ENCODE measurements at places on chromosomes 5 and 9.

DNA sequence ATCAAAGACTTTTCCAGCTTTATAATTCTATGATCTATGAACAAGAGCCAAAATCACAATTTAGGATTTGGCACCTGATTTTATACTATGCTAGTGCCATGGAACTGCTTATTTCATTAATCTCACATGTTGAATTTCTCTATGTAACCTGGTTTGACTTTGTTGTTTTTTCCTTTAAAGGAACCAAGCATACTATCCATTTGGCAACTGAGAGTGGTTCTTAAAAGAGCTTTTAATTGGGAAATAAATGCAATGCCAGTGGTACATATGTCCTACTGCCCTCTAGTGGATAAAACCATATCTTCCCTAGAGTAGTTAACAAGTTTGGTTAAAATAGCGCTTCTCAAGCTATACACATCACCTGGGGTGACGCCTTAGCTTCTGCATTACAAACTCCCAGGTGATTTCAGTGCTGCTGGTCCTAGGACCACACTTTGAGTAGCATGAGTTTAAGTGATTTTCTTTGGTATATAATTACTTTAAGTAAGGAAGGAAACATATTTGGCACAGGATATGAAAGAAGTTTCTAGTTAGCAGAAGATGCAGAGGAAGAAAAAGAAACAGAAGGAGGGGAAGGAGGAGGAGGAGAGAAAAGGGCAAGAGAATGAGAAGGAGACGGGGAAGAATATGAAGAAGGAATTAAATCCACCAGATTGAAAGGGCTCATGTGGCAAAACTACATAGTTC is 56.8 kb downstream of the FGF10 start:
- DNase-seq, result no peak

DNA sequence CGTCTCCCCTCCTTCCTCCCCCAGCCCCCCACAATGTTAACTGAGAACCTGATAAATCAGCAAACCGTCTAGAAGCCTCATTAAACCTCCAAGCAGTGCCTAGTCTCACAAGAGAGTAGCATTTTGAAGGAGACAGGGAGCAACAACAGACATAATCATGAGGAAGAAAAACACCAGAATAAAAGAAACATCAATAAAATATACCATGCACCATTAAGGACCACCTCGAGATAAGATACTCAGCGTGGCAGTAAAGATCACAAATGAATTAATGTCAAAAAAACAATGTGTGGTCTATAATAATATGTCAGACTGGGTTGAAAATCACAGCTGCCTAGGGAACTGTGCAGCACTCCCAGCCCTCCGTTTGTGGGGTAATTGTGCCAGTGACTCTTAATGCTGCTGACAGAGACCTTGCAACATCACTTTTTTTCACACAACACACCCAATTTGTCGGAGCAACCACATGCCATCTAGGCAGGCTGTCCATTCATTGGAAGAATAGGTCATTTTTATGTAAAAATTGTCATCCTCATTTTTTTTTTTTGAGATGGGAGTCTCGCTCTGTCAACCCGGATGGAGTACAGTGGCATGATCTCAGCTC is 450.8 kb upstream of the WWC1 start:
- no peak for DNase-seq

GRCh38 chr5:118905196-118905595 is 83.2 kb downstream of the DTWD2 start:
- DNase-seq, result no peak

DNA sequence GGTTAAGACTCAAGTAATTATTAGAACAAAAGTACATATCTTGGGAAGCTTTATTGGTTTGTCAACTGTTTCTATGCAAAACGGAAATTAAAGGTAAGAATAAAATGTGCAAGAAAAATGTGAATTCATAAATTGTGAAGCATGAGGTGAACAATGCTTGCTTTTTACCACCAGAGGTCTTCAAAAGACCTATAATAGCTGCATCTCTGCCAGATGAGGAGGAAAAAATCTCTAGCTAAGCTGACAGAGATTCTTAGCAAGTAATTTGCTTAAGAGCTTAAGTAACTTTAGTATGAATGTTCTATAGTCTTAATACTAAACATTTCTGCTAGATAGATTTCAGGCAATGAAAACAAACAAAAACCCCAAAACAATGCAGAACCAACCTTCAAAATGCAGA is 54.1 kb downstream of the MRPS30 start:
- peak; percentile 3 for DNase-seq

GRCh38 chr5:139156814-139157213 is 41.4 kb downstream of the SIL1 start:
- DNase-seq, result no peak

DNA sequence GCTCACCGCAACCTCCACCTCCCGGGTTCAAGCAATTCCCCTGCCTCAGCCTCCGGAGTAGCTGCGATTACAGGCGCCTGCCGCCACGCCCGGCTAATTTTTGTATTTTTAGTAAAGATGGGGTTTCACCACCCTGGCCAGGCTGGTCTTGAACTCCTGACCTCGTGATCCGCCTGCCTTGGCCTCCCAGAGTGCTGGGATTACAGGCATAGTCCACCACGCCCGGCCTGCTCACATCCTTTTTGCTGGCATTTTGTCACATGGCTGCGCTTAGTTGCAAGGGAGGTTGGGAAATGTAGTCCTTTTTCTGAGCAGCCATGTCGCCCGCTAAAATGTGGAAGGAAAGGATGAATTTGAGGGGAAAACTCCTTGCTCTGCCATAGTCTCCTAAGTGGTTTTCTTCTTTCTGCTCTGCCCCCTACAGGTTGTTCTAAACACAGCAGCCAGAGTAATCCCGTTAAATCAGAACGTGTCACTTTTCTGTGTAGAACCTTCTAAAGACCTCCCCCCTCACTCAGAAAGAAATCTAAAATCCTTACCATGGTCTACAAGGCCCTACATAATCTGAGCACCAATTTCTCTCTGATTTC is 57.8 kb upstream of the HSPA9 start:
- DNase-seq, result peak; percentile 48

DNA sequence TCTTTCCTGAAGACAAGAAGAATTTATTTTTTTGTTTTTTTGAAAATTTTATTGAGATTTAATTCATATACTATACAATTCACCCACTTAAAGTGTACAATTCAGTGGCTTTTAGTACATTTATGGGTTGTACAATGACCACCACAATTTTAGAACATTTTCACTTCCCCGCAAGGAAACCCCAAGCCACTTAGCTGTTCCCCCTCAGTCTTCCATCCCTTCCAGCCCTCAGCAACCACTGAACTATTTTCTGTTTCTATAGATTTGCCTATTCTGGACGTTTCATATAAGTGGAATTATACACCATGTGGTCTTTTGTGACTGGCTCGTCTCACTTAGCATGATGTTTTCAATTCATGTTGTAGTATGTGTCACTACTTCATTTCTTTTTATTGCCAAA is 28.0 kb downstream of the DNAI1 start:
- no peak for DNase-seq

GRCh38 chr9:133835262-133835901 is 97.2 kb upstream of the SARDH start:
- DNase-seq, result no peak

DNA sequence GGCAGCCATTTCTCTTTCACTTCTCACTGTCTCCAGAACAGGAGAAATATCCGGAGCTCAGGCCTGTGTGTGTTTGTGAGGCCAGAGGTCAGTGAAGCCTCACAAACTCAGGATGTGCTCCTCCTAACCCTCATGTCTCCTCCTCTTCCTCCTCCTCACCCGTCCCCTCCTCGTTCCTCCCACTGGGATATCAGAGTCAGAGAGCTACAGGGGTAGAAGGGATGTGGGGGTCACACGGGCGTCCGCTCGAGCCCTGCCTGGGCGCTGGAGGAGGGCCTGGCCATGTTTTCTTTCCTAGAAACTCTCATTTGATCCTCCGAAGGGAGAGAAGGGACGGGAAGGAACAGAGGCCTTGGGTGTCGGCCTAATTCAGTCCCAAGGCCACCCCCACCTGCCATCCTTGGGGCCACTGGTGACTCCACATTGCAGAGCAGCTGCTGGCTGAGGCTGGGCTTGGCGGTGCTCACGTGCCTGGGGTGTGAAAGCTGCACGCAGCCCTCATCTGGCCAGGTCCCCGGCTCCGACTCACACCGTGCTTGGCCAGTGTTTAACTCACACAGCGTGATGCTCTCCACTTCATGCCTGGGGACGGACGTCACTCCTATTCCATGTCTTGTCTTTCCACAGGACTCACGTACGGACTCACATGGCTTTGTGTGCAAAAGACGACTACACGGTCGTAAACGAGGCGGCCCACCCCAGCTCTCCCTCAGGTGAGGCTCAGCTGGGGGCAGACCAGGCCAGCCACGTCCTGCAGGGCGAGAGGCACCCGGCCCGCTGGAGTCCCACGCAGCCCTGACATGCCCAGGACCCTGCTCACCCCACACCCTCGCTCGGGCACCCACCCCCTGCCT is 22.6 kb upstream of the SLC6A19 start:
- no peak for DNase-seq

GRCh38 chr5:16934677-16935153 is 1.4 kb downstream of the MYO10 start:
- no peak for DNase-seq

GRCh38 chr9:107566611-107567061 is 77.1 kb upstream of the KLF4 start:
- no peak for DNase-seq

DNA sequence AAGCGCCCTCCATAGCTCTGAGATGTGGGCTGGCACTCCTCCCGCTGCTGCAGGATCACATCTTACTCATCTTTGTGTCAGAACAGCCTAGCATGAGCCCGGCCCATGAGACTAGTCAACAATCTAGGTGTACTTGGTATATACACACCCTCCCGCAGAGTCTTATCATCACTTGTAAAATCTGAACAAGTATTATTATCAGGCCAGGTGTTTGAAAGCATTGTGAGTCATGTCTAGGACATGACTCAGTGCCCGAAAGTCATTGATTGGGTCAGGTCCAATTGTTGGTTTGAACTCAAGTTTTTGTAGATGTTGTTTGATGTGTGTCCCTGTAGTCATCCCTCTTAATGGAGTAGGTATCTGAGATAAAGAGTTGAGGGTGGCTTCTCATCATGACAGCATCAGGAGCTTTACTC is 108.7 kb downstream of the CFAP90 start:
- no peak for DNase-seq

DNA sequence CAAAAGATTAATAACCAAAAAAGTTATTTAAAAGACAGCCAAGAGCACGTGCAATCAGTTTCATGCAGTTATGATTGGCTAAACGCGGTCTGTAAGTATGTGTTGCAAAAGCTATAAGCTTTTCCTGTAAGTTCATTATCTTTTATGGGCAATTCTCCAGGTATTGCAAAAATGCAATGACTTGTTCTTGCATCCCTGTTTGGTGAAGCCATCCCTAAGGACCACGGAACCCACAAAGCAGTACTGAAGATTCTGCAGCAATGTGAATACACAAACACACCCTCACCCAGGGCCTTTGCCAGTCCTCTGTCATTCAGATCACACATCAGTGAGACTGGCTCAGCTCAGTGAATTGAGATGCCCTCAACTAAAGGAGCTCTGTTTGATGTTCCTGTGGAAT is 11.4 kb downstream of the GCNT4 start:
- DNase-seq, result no peak

GRCh38 chr9:14245901-14246525 is 67.9 kb downstream of the NFIB start:
- no peak for DNase-seq

- no peak for DNase-seq
Measured at GRCh38 chr9:98401140-98402018, 145.9 kb upstream of the TBC1D2 start.

DNA sequence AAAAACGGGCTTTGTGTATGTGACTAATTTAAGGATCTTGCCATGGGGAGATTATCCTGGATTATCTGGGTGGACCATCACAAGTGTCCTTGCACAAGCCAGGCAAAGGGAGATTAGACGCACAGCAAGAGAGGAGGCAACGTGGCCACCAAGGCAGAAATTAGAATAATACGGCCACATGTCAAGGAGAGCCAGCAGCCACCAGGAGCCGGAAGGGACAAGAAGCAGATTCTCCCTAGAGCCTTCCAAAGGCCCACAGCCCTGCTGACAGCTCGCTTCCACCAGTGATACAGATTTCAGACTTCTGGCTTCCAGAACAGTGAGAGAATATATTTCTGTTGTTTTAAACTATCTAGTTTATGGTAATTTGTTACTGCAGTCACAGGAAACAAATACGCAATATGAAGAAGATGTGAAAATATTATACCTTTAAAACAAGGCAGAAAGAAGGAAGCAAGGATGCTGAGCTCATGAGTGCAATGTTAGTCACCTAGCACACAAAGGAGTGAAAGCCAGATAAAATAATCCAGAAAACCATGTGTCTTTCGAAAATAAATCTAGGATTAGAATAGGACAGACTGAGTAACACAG is 28.7 kb upstream of the F2RL1 start:
- no peak for DNase-seq

DNA sequence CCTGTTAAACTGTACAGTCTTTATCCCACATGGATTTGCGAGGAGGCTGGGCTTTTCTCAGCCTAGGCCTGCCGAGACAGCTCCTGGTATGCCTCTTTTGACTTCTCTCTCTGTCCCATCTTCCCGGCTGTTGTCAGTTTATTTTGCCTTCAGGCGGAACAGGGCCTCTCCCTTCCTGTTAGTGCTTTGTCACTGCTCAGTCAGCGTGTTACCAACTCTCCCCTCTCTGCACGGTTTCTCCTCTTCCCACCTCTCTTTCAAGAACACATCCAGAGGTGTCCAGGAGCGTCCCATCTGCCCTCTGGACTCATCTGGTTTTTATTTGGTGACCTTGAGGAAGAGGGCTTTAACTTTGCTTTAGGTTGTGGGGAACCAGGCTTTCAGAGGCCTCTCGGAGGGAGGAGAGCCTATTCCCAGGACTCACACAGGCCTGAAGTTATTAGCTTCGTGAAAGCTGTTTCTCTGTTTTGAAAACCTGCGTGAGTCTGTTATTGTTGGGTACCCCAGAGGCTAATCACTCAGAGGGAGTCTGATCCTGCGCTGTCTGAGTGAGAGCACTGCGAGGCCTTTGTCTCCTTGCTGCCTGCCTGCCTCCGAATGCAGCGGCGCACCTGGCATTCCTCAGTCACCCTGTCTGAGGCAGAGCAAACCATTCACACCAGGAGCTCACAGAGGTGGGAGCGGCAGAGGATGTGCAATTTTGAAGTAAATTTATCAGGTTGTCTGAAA is 234.4 kb upstream of the MPDZ start:
- DNase-seq, result no peak

DNA sequence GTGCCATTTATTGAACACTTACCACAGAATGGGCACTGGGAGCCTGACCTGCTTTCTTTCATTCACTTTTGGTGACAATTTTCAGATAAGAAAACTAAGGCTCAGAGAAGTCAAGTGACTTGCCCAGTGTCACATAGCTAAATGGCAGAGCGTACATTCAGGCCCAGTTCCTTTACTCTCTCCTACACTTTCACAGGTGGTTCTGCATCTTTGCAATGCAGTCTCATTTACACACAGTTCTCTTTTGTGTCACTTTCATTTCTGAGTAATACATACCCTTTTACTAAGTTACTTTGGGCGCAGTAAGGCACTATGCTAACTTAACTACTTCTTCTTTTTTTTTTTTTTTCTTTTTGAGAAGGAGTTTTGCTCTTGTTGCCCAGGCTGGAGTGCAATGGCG is 8.3 kb downstream of the NFIL3 start:
- DNase-seq, result no peak

- DNase-seq, result no peak
Measured at GRCh38 chr5:8695902-8696845, 827.2 kb downstream of the MTRR start.

Measured in hippocampal formation (tissue), 2 donors.